H9 (cell line): ENCODE measurements at places on chromosomes 7 and 10. TPM values are rescaled to one million over a fixed set of nuclear protein-coding genes. Genes with fewer than 3 reads are reported as not detected.

MYPN gene
- total RNA-seq = not detected in 2 replicates

DNA sequence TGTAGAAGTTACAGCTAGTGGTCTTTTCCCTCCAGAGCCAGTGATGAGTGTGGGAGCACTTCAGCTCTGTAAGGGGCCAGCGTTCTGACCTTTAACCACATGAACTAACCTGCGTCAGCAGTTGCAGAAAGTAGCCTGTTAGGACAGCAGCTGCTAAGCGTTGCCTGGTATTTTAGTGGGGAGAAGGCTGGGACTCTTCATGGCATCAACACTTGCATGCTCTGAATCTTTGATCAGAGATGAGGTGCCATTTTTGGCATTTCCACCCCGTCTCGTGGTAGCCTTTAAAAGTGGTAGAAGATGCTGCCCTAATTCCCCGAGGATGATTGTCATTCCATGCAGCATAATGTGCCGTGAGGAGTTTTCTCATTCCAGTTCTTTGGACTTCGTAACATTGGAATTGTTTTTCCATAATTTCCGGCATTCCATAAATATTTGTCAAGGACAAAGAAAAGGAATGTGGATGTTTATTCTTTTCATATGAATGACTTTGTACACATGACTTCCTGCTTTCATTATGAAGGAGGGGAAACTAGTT lies 92.2 kb downstream of the AVL9 start:
- DNase-seq = no peak

DNA sequence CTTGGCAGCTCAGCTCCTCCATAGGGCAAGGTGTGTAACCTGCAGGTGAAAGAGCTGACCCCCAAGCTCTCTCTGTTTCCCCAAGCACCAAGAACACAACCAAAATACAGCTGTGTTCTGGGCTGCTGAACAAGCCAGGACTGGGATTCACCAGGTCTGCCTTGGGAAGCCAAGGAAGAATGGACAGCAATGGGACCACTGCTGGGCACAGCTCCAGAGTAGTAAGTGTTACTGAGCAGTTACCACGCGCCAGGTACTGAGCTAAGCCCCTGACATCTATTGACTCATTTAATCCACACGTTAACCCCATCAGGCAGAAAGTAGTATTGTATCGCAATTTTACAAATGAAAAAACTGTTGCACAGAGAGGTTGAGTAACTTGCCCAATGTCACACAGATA lies 168.3 kb downstream of the GRID1 start:
- no peak for DNase-seq

DNA sequence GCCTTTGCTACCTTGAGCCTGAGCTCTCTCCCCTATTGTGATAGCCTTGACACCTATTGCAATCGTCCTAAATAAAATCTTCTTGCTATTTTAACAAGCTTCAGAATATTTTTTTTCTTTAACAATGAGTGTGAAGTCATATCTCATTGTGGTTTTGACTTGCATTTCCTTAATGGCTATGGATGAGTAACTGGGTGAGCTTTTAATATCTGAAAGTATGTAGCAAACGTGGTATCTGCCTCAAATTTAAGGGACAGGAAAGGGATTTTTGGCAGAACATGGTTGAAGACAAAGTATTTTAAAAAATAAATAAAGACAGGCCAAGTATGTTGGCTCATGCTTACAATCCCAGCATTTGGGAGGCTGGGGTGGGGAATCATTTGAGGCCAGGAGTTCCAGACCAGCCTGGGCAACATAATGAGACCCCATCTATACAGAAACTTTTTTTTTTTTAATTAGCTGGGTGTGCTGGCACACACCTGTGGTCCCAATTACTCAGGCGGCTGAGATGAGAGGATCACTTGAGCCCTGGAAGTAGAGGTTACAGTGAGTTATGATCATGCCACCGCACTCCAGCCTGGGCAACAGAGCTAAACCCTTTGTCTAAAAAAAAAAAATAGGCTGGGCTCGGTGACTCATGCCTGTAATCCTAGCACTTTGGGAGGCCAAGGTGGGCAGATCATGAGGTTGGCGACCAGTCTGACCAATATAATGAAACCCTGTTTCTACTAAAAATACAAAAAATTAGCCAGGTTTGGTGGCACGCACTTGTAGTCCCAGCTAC lies 319.3 kb upstream of the NRP1 start:
- DNase-seq = no peak

DNA sequence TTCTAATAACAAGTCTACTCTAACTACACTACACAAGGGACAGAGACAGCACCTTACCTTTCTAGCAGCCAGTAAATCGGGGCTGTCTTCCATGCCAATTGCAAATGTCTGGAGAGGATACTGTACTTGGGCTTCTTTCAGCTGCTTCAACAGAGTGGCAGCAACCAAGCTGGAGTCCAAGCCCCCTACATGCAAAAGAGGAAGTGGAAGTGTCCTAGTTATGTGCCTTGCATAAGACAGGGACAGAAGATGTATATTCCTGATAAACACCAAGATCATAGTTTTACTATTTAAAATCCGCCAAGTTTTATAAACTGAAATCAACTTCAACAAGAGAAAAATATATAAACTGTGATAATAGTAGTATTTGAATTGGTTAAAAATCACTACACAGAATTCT lies 14.0 kb downstream of the ASNS start:
- DNase-seq = no peak

- DNase-seq = no peak
Measured at GRCh38 chr7:129980667-129981066, 27.9 kb upstream of the UBE2H start.
